ENCODE measurements at places on chromosomes 11 and 22. TPM values are rescaled to one million over a fixed set of nuclear protein-coding genes. Genes with fewer than 3 reads are reported as not detected.

Gene MPZL3
- 1.0 TPM for total RNA-seq

Gene SLCO2B1
- 5.3 TPM for total RNA-seq

Gene TRIM48
- 0.36 TPM for total RNA-seq

Gene FOSL1
- total RNA-seq = 1.4 TPM

Gene RDX
- 234 TPM for total RNA-seq

Data from melanocyte of skin (primary cell).